ENCODE measurements at places on chromosomes 4 and X. TPM values are rescaled to one million over a fixed set of nuclear protein-coding genes. Genes with fewer than 3 reads are reported as not detected.

DNA sequence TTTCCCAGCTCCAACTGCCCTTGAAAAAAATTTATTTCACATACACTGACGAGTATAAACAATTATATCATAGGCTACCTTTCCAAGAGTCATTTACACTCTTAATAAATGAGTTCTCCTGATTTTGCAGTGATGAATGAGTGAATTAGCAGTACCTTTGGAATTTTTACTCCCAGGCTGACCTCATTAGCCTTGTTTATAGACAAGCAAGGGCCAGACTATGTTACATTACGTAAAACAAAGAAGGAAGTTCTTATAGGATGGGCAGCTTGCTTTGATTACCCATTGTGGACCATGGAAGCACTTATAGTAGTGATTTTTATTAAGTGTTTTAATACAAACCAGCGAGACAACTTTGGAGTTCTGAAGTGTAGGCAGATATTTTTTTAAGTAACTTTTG lies 112.9 kb upstream of the C1QTNF7 start:
- no peak for DNase-seq

- DNase-seq: no peak
These were observed 64.7 kb upstream of the UXT start for GRCh38 chrX:47723689-47724088.

GRCh38 chr4:129362691-129363274 lies 266.8 kb downstream of the C4orf33 start:
- peak; percentile 51 for DNase-seq

DNA sequence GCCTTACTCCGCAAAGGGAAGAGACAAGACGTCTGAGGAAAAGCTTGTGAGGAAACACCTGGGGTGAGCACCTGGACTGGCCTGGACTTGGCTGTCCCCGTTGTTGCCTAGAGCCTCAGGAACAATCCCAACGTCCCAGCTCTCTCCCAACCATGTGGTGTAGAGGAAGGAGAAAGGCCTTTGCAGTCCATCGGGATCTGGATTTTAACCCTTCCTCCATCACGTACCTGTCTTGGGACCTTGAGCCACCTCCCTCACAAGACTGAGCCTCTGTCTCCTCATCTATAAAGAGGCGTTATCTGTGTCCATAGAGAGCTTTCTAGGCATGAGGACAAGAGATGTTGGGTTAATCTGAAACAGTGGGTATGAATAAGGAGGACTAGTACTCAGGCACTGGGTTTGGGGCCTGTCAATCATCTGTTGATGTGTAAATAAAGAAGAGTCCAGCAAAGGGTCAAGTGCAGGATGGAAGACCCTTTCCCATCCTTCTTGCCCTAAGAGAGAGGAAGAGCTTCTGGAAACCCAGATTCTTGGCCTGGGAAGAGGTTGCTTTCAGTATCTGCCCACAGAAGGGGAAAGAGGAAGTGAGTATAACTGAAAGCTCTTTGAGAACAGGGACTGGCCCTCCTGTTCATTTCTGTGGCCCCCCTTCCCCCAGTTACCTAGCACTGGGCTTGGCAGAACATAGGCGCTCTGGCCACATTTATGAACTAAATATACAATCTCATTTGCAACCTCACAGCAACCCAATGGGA lies 137.1 kb downstream of the PJA1 start:
- DNase-seq: no peak

DNA sequence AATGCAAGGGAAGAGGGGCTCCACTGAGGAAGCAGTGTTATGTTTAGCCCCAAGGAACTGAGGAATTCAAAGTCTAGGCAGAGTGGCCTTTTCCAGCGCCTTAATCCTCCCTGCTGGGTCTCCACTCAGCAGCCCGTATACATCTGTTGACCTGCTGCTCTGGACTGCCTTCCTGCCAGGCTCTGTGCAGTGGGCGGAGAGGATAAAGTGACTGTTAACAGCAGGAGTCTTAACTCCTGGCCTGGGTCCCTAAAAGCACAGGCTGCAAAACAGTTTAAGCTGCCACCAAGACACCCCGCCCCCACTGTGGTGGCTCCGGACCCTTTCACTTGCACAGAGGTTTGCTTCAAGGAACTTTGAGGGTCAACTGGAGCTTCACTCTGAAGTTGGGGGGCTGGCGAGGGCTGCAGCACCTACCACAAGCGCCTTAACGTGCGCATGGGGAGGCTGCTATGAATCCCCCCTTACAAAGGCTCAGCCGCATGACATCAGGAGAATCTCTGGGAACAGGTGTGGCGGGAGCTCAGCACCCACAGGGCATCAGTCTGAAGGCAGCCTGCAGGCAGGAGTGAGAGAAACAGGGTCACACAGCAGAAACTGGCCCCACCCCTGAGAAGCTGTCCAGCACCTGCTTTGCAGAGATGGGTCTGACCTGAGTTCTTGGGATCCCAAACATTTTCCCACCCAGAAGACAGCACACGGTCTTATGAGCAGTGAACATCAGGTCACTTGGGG lies 358.2 kb upstream of the GATB start:
- DNase-seq: no peak

Gene ARHGEF9
- 39.2 TPM for polyA plus RNA-seq
